ENCODE measurements at places on chromosomes 12 and 14.
A peak's percentile ranks its signal among the peaks of the same experiment; 100 is the strongest.

GRCh38 chr14:64764641-64765520 lies 60.7 kb downstream of the PLEKHG3 start:
- DNase-seq: peak; percentile 76

DNA sequence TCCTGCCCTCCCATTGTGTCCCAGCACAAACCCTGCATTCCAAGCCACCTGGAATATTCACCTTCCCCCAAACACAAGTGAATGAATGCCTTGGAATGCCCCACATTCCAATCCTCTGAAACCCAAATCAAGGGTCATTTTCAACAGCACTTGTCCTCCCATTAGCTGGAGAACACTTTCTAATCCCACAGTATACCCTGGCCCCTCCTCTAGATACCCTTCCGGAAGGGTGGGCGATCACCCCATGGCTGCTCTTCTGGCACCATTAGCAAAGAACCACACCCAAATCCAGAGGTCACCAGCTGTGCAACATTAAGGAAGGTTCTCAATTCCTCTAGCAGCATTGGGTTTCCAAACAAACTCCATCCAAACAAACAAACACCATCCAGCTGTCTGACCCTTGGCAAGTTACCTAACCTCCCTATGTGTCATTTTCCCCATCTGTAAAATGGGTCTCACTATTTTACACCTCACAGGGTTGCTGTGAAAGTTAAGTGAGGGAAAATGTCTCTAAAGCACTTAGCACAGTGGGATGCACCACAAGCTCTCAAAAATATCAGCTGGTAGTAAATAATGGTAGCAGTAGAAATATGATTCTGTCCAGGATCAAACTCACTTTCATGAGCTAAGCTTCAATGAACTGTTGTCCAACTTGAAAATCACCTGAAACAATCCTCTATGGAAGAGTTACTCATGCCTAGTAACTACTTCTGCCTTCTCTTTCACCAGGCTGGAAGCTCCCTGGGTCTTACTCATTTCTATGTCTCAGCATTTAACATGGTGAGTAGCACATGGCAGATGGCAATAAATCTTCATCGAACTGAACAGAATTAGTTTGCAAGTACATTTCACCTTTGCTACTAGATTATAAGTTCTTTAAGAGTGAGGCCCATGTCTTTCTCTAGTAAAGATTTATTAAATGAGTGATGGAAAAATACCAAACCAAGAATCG lies 5.3 kb downstream of the NUAK1 start:
- no peak for DNase-seq

GRCh38 chr12:117148642-117149041 lies 41.6 kb downstream of the FBXO21 start:
- DNase-seq: no peak

DNA sequence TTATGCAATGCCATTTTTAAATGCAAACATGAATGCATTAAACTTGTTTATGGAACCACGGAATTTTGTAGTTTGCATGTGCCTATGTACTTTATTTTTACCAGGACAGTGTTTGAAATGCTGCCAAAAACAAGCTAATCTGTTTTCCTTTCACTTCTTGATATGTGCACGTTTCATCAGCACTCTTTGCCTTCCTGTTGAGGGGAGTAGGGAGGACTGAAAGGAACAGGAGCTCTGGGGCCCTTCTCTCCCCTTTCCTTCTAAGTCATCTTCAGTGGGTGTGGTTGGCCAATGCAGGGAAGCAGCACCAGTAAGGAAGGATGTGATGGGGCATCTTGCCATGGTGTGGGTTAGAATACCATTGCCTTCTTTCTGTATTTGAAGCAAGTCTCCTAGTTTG lies 12.1 kb upstream of the PPP4R4 start:
- peak; percentile 15 for DNase-seq

DNA sequence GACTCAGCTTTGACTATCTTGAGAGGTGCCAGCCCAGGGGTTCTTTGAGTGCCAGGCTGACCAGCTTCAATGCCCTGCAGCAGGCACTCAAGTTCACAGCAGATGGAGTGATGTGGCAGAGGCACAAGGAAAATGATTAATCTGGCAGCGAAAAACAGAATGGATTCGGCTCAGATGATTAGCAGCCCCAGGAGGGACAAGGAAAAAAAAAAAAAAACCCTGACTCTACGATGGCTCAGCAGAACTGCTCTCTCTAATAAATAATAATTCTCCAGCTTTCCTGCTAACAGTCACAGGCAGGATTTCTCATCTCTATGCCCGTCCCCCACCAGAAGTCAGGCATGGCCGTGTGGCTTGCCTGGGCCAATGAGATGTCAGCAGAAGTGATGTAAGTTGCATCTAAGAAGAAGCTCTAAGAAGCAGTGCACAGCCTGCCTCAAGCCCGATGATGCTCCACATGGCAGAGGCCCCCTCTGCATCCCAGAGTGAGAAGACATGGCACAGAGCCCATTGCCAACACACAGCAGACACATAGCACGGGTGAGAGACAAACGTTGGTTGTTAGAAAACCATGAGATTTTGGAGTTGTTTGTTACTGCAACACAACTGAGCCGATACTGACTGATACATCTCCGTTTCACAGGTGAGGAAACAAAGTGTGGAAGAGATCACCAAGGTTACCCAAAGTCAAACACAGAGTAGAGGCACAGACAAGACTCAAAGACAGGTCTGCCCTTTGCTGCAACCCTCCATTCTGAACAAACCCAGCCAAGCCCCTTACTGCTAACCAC lies 111.0 kb downstream of the SCARB1 start:
- no peak for DNase-seq

- DNase-seq: no peak
Observed at GRCh38 chr14:47763188-47763854, 87.9 kb upstream of the MDGA2 start.

DNA sequence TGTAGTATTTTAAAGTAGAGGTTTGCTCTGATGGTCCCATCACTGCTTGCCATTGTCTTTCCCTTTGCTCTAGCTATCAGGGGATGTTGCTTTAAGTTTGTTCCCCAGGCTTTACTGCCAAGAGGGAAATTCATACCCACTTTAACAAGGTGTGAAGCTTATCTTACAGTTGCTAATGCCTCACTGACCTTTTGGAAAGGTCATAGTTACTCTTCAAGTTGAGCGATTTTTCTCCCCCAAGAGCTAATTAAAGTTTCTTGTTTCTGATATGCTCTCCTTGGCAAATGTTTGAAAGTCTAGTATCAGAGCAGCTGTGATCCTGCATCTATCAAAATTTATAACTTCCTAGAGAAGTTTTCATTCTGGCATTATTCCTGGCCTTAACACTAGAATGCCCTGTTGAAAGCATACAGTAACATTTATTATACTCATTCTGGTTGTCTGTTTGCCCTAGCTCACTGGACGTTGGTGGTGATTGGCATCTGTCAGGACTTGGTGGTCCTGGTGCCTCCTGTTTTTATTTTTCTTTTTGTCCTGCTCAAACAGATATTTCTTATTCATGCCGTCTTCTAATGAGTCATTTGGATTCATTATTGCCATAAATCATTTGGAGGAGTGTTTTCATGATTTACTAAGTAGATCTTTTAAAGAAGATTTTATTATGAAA lies 8.1 kb downstream of the ATP2A2 start:
- DNase-seq: no peak

DNA sequence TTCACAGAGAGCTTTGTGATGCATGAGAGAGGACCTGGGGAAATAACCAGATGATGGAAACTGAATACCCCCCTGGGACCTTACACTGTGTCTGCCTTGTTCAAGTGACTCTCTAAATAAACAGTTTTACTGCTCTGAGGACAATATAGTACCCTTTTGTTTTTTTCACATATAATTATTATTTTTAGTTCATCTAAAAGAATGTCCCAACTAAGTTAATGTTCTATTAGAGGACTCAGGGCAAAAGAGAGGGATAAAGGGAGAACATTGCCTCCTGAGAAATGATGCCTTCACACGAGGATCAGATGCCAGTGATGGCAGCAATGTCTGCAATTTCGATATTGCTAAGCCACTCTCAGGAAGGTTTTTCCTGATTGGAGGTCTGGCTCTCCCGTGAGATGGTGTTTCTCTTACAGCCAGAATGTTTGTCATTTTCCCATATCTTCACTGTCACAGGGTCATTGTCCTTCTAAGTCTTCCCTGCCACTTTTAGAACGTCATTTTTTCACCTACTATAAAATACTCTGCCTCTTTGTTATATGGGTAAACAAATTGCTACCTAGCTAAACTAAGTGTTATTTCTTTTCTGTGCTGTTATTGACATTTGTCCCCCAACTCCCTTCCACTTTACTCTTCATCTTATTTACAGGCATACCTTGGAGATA lies 201.6 kb downstream of the RAD51B start:
- DNase-seq: no peak

- no peak for DNase-seq
Observed at GRCh38 chr12:4431436-4431835, 14.2 kb downstream of the FGF6 start.

DNA sequence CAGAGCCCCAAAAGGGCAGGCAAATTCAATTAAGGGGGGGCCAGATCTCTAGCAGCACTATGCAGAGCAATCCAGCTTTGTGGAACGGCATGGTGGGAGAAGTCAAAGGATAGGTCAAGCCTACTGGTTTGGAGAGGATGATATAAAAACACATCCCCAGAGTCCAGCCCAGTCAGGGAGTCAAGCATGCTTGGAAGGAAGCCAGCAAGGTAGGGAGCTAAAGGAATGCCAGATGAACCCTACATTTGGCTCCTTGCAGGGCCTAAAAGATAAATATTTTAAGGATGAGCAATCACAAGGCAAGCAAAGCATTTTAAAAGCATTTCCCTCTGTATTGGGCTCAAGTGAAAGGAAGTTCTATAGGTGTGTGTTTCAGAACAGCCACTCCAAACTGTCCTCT lies 21.4 kb downstream of the KCTD10 start:
- DNase-seq: no peak

DNA sequence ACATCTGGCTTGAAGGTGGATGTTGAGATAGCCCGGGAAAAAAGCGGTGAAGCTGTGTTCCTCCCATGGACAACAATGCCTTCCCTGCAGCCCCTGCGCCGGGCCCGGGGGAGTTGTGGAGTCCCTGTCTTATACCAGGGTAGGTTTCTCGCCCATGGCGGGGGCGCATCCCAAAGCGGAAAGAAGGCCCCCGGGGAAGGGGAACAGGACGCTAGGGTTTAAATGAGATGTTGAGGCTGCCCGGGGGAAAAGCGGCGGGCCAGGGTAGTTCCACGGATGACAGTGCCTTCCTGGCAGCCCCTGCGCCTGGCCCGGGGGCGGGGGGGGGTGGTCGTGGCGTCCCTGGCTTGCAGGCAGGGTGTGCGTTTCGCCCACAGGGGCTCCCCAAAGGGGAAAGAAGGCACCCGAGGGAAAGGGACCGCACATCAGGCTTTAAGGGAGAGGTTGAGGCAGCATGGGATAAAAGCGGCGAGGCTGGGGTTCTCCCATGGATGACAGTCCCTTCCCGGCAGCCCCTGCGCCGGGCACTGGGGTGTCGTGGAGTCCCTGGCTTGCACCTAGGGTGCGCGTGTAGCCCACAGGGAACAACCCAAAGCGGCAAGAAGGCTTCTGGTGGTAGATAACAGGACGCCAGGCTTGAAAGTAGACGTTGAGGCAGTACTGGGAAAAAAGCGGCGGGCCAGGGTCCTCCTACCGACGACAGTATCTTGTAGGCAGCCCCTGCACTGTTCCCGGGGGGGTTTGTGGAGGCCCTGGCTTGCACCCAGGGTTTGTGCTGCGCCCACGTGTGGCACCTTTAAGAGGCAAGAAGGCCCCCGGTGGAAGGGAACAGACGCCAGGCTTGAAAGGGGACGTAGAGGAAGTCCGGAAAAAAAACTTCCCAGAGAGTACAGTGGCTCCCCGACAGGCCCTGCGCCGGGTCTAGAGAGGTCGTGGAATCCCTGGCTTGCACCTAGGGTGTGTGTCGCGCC lies 160.8 kb upstream of the ALG10B start:
- DNase-seq: no peak

- no peak for DNase-seq
Observed at GRCh38 chr14:22184830-22185168, 404.2 kb downstream of the DAD1 start.

GRCh38 chr12:123435636-123436016 lies 858 bp downstream of the RILPL2 start:
- DNase-seq: no peak

- DNase-seq: no peak
Observed at GRCh38 chr14:85315733-85316290, 214.1 kb upstream of the FLRT2 start.

GRCh38 chr12:76083246-76083903 lies 1.1 kb downstream of the NAP1L1 start:
- DNase-seq: no peak

DNA sequence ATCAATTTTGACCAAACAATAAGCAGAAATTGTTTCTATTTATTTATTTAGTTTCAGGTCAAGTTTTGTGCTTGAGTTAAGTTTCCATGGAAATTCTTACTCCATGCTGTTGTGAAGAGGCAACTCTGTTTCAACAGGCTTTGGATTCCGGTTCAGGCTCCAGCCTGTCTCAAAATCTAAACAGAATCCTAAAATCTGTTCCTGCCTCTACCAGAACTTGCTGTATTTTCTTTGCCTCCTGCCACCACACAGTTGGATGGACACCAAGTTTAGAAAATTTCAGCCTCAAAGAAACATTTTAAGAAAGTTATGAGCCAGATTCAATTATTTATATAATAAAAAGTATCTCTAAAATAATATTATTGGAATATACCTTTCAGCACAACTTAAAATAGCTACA lies 330.9 kb downstream of the FOXG1 start:
- DNase-seq: no peak

GRCh38 chr12:54593135-54593534 lies 4.7 kb upstream of the PPP1R1A start:
- no peak for DNase-seq

DNA sequence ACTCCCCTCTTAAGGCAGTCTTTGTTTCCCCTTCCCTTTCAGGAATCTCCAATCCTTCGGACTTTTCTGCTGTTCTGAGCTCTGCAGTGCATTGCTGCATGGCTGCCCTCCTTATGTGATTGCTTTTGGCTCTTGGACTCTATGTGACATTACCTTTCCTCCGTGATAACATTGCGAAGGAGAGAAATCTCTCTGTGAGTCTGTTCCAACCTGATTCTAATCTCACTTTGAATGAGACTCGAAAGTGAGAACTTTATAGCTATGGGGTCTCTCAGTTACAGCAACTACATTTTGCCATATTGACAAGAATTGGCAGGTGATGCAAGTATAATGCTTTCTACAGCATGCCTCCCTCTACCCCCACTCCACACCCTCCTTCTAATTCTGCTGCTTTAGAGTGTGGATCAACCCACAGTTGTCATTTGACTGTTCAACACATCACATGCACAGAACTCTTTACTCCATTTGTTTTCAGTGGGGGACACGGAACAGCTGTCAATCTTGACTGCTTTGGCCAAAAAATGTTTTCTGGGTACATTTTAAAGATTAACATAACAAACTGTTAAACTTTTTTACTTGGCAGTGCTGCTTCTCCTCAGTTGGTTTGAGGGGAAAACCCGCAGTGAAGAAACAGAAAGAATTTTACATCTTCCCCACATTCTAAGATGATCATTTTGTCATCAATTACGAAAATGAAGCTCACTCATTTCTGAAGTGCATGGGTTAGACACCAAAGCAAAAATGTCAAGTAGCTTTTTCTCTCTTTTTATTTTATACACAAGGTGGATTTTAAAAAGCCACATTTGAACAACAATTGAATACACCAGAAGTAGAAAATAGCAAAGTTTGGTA lies 125.5 kb upstream of the RMST start:
- no peak for DNase-seq

Data from fibroblast of villous mesenchyme (primary cell).